ENCODE measurements at places on chromosomes 11 and 22.

DNA sequence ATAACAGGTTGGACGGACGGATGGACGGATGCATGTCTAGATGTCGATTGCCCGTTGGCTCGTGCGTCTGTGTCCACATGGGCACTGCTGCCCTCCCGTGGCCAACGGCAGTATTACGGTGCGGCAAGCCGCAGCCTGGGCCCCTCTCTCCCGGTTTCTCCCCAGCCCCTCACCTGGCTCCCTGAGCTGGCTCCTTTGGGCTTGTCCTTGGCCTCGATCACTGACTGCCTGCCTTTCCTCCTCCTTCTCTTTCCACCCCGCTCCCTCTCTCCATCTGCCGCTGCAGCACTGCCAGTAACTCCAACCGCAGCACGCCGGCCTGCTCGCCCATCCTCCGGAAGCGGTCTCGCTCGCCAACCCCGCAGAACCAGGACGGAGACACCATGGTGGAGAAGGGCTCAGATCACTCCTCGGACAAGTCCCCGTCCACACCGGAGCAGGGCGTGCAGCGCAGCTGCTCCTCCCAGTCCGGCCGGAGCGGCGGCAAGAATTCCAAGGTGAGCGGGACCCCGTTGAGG is 77.3 kb downstream of the SCN3B start:
- peak; percentile 66 for DNase-seq

DNA sequence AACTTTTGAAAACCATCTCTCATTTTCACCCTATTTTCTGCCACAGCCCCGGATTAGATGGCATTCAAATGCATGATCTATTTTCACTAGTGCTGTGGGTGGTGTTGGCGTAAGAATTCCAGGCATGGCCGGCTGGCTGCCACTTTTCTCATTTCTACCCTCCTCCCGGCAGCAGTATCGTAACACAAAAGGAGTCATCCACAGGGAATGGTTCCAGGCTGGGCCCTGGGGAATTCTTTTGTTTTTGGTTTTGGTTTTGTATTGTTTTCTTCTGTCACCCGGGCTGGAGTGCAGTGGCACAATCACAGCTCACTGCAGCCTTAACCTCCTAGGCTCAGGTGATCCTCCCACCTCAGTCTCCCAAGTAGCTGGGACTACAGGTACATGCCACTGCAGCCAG is 13.8 kb downstream of the JAML start:
- DNase-seq, result peak; percentile 46

DNA sequence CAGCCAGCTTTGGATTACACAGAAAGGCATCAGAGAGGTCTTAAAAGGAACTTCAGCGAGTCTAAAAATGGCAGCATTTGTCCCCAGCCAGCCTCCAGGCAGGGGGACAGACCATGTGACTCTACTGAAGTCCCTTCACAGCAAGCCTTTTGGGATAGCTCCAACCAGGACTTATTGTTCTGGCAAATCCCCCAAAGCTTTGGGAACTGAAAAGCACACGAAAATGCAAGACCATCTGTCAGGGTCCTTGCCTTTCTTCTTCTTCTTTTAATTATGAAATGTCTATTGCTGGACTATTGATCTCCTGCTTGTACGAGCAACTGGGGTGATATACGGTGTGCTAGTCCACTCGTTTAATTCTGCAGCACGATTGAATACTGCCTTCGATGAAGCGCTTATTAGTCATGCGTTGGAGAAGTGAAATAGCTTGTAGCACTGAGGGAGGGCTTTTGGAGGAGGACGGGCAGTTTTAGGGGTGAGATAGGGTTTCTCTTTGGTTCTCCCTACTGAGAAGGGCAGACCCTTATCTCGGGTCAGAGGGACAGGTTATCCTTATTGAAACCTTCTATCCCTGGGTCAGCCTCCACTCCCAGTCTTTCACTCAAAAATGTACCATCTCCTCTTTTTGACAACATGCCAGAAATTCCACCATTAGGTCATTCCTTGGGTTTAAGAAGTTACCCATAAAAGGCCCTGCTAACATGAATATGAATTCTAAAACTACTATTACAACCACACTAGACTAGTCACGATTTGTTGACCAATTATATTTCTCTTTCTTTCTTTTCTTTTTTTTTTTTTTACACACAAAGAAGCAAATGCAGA is 416.4 kb downstream of the MIAT start:
- DNase-seq, result no peak

GRCh38 chr22:45169591-45170466 is 6.1 kb downstream of the NUP50 start:
- DNase-seq, result no peak

DNA sequence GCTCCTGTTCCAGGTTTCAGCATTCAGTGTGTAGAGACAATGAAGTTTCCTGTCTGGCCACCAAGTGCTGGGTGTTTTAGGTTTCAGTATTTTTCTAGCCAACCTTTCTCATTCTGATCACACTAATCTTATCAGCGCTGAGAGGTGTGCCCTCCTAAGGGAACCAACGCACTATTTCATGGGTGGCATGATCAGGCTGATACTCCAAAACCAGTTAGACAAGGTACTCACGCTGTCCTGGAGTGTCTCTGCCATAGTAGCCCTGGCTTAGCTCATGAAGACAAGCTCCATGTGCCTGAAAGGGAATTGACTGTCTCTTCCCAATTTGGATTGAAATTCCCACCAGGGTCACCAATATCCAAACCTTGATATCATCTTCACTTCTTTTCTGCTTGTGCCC is 8.0 kb upstream of the RAB38 start:
- DNase-seq, result peak; percentile 6

DNA sequence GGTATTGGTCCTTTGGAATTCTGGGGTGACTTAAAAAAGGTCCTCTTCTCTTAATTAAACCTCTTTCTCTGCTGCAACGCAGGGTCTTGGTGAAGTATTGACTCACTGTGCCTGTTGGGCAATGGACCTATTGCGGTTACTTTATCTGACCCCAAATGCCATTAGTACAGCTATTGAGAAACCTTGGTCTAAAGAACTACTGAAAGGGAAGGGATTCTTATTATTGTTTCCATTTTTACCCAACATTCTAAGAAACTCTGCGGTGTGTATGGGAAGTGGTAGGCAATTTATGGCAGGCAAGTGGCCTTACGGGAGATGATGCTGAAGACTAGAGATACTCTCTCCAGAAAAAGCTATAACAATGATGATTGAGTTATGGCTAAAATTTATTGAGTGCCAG is 12.5 kb downstream of the SLC6A5 start:
- no peak for DNase-seq

- no peak for DNase-seq
These were observed 7.3 kb upstream of the TP53AIP1 start for GRCh38 chr11:128949791-128950454.

DNA sequence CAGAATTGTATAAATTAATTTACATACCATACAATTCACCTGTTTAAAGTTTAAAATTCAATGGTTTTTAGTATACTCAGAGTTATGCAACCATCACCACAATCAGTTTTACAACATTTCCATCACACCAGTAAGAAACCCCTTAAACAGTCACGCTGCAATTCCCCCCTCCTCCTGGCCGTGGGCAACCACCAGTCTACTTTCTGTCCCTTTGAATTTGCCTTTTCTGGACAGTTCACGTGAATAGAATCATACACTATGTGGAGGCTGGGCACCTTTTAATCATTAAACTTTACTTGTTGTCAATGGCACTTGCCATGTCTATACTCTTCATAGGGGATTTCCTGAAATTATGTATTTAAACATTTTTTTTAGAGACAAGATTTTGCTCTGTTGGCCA is 20.1 kb upstream of the SWAP70 start:
- DNase-seq, result no peak

GRCh38 chr22:45212992-45213751 is 27.5 kb downstream of the KIAA0930 start:
- DNase-seq, result no peak

- DNase-seq, result peak; percentile 46
These were observed 3.1 kb downstream of the CERK start for GRCh38 chr22:46734830-46735453.

DNA sequence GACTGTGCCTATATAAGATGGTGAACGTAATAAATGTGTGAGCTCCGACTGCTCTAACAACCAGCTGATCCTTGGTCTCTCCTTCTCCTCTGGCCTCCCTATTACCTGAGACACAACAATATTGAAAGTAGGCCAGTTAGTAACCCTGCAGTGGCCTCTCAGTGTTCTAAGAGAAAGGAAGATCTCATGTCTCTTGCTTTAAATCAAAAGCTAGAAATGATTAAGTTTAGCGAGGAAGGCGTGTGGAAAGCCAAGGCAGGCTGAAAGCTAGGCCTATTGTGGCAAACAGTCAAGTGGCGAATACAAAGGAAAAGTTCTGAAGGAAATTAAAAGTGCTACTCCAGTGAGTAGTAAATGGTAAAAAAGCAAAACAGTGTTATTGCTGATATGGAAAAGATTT is 39.5 kb downstream of the HIPK3 start:
- no peak for DNase-seq

DNA sequence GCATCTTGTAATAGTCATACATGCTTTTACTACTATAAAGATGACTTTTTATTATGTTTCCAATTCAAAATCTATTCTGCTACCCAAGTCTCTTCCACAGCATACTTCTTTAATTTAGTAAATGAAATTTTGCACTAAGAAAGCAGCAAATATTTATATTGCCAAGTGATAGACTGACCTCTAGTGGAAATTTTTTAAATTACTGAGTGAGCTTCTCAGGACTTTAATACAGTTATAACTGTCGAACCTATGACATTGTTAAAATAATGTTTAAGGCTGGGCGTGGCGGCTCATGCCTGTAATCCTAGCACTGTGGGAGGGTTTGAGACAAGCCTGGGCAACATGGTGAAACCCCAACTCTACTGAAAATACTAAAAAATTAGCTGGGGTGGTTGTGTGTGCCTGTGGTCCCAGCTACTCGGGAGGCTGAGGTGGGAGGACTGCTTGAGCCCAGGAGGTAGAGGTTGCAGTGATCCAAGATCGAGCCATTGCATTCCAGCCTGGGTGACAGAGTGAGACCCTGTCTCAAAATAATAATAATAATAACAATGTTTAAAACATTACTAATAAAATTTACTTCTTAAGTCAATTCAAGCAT is 27.3 kb downstream of the STK33 start:
- peak; percentile 67 for DNase-seq

DNA sequence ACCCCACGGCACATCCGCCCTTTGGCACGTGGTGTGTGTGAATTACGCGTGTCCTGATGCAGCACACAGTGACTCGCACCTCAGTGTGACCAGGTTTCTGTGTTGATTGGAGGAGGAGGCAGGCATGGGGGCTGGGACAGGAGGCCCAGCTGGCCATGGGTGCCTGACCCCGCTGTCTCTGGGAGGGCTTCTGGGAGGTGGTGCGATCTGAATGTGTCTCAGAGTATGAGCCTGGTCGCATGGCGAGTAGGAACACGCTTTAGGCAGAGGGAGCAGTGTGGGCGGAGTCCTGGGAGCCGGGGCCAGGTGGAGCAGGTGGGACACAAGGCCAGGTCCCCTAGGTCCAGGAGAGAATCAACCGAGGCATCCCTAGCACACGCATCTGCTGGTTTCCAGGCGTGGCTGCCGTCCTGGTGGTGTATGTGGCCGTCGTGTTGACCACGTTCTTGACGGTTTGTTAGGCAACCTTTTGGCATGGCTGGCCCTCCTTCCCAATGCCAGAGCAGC is 5.7 kb downstream of the GRAMD4 start:
- no peak for DNase-seq

- DNase-seq, result no peak
These were observed 30.5 kb downstream of the MRGPRD start for GRCh38 chr11:68950270-68950669.

- no peak for DNase-seq
These were observed 26.0 kb upstream of the FADD start for GRCh38 chr11:70176940-70177689.

DNA sequence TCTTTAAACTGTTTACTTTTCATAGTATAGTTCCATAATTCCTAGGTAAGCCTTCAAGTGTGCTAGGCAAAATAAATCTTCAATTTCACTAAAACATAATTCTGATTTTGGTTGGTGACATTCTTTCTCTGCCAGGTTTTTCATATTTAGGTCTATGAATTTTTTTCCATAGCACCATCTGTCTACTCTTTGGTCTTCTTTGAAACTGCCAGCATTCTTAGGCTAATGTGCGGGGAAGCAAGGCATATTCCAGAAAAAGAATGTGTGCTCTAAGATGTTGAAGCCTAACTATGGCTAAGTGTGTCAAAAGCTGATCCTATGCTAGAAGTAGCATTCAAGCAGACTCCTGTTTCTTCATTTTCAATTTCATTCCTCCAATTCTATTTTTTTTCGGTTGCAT is 213.9 kb upstream of the C11orf87 start:
- no peak for DNase-seq
